ENCODE measurements at places on chromosomes 1 and 21.

DNA sequence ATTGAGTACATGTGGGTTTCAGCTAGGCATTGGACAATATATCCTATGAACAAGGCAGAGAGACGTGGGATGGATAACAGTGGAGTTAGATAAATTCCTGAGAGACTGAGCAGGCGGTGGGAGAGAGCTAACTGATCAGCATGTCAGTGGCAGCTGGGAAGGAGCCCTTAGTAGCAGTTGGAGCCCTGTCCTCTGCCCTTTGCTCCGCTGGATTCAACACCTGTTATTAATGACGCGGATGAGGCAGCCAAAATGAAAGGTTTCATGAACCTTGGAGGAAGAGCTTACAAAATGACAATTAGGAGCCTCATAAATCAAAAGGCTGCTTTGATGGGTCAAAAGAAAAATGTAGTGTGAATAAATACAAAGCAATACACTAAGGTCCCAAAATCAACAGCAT is 16.1 kb downstream of the UBIAD1 start:
- DNase-seq = no peak

- DNase-seq = no peak
Measured at GRCh38 chr1:47885062-47885830, 111.9 kb downstream of the TRABD2B start.

DNA sequence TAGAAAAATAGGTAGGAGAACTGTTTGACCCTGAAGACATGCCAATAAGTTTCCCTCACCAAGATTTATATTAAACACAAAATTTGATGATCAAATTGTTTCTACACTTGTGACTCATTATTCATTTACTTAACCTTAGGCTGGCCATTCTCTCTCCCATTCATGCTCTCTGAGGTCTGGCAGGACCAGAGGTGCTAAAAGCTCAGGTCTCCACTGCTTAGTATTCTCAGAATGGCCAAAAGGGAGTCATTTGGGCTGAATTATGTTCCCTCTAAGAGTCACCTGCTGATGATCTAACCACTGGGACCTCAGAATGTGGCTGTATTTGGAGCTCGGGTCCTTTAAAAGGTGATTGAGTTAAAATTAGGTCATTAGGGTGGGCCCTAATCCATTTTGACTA is 47.1 kb upstream of the ATP1B1 start:
- no peak for DNase-seq

DNA sequence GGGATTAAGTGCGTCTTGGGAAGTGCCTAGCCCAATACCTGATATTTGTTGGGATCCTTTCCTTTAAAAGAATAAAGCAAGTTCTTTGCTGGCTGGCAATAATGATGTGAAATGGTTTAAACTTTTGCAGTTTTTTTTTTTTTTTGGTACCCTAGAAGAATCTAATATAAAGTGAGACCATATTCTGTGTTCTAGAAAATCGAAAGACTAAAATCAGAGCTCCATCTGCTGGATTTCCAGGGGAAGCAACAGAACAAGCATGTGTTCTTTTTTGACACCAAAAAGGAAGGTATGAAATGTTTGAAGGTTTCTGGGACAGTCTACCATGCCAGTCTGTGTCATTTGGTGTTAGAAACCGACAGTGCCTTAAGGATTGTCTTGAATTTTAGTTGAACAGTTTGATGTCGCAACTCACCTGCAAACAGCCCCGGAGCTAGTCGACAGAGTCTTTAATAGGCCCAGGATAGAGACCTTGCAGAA is 6.4 kb downstream of the UTP11 start:
- no peak for DNase-seq

- no peak for DNase-seq
Measured at GRCh38 chr1:202274611-202275010, 67.1 kb downstream of the UBE2T start.

- DNase-seq = no peak
Measured at GRCh38 chr1:38746941-38747600, 112.5 kb downstream of the RRAGC start.

- DNase-seq = no peak
Measured at GRCh38 chr1:166906647-166907046, 30.6 kb upstream of the TADA1 start.

GRCh38 chr1:171744986-171745385 is 3.1 kb upstream of the VAMP4 start:
- no peak for DNase-seq

GRCh38 chr1:33234588-33234990 is 21.7 kb upstream of the ZNF362 start:
- DNase-seq = no peak

DNA sequence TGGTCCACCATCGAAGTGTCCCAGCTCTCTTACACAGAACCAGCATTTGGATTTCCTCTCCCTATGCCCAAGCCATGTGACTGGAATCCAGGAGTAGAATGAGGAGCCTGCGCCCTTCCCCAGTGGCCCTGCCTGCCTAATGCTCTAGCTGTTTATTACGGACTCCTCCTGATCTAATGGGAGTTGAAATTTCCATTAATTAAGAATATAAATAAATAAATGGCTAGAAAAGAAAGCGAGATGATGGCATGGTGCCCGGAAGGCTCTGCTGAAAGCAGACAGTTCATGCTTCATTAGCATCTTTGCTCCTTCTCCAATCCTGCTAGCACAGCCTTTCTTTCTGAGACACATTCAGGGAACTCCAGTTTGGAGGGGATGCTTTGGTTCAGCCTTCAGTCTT is 216.2 kb downstream of the SEC16B start:
- DNase-seq = no peak

GRCh38 chr21:34845521-34846451 is 177.0 kb downstream of the CLIC6 start:
- no peak for DNase-seq

DNA sequence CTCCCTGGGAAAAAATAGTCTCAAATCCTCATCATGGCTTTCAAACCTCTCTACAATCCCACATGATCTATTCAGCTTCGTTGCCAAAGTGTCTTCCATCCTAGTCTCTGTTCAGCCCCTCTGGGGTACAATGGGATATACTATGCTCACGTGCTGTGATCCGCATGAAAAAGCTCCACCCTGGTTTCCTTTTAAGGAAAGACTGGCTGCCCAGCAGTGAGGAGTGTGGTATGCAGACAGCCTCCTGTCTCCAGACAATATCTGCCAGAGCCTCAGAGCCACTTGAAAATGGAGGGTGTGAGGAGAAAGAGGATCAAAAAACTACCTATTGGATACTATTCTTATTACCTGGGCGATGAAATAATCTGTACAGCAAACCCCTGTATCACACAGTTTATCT is 194.5 kb downstream of the LHX8 start:
- no peak for DNase-seq

DNA sequence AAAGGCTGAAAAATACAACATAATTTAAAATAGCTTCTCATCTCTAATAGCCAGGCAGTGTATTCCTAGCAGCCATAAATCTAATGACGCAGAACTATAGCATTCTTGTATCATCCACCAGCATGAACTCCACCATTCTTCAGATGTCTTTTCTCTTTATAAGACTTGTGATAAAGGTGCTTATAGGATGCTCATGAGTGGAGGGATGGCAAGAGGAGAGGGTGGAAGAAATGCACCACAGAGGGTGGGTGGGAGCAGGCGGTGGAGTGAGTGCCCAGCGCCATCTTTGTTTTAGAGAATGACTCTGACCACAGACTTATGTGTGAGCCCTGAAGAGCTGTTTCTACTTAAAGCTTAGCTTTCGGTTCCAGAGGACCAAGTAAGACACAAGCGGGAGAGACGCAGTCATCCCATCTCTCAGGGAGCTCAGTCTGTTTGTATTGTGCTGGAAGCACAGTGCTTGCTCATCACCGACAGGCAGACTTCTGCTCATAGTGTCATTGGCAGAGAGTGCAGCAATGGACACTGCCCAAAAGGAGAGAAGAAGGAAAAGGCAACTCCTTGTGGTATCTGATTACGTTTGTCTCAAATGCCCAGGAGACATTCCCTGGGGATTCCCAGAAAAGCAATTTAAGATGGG is 65.6 kb downstream of the KCNJ15 start:
- no peak for DNase-seq

DNA sequence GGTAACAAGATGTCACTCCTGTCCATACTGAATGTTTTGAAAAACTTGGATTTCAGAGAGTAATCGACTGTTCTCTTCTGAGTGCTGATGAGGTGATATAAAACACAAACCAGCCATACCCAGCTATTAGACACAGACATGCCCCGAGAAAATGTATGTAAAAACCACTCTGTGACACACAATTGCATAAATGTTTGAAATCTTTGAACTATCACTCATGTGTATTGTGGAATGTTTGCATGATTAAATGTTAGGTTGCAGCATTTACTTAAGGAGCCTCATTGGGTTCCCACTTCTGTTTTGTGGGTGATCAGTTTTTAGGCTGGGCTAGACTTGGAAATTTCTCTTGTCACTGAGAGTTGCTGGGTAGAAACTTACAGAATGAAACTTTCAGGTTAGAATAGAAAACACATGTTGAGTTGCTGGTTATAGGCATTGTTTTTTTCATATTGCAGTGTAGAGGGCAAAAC is 270.4 kb upstream of the B3GALT2 start:
- DNase-seq = no peak

- no peak for DNase-seq
Measured at GRCh38 chr1:9848022-9848421, 24.3 kb upstream of the CLSTN1 start.

GRCh38 chr1:179327679-179328078 is 34.1 kb downstream of the SOAT1 start:
- no peak for DNase-seq

DNA sequence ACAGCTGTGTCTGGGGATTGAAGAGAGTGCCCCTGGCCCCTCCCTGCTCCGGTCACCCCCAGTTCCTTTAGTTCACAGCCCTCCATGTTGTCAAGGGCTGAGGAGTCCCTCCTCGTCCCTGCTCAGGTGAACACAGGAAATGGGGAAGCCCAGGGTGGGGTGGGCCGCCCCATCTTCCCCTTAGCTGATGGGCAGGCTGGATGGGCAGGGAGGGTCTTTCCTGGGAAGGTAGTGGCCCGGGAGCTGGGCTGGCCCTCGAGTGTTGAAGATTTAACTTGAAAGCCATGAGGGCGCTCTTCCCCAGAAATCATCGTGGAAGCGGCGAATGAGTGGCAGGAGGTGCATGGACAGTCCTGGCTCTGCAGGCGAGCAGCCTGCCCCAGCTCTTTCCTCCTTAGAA is 18.3 kb upstream of the NPHP4 start:
- DNase-seq = no peak

DNA sequence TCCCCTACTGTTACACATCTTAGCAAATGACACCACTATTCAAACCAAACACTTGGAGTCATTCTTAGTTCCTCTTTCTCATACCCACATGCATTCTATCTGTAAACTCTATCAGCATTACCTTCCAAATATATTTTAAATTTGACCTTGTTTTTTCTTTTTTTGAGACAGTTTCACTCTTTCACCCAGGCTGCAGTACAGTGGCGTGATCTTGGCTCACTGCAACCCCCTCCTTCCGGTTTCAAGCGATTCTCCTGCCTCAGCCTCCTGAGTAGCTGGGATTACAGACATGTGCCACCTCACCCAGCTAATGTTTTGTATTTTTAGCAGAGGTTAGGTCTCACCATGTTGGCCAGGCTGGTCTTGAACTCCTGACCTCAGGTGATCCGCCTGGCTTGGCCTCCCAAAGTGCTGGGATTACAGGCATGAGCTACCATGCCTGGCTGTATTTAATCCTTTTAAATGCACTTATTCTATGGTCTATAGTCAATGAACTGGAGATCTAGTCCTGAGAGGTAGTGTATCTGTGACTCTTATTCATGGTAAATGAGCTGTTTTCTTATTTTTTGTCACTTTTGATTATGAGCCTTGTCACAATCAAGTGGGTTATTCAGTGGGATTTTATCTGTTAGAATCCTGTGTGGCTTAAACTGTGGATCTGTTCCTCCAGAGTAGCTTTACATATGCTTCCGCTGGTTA is 73.1 kb downstream of the GATAD2B start:
- no peak for DNase-seq

- DNase-seq = no peak
Measured at GRCh38 chr1:211605034-211605433, 26.1 kb upstream of the SLC30A1 start.

DNA sequence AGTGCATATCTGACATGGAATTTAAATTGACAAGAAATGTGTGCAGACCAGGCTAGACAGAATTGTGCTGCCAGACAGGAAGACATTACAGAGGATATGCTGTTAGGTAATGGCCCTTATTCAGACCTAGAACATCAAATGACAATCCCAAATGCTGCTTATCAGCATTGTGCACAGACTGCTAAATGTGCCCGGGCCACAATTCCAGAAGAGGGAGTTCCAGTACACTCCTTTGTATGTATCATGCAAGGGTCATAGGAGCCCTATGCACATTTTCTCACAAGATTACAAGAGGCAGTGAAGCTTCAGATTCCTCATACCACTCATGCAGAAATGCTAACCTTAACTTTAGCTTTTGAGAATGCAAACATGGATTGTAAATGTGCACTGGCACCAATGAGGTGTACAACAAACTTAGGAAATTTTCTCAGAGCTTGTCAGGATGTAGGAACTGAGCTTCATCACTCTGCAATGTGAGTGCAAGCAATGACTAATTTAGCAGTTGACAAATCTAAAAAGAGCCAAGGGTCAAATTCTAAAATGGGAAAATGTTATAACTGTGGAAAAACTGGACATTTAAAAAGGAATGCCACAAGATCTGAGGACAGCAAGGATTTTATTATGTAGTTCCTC is 273.5 kb downstream of the COL11A1 start:
- no peak for DNase-seq

GRCh38 chr1:100448366-100448765 is 89.6 kb upstream of the GPR88 start:
- DNase-seq = no peak

DNA sequence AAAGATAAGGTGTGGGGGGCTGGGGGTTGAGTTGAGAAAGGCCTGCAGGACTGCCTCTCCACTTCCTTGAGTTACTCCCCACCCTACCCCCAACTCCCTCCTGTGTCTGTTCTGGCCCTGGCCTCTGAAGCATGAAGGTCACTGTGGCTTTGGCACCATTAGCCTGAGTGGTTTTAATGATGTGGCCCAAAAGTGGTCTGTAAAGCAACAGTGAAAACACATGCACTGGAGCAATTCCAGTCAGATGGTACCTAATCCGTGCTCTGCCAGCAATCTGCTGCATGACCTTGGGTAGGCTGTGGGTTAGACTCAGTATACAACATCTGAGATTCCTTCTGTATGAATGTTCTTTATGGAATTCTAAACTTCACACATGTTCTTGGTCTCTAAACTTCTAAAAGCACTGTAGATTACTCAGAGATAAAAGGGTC is 86.5 kb upstream of the ATP1A1 start:
- DNase-seq = no peak
